Left ventricle myocardium inferior (tissue), 1 donor: ENCODE measurements at places on chromosomes 11 and 22. TPM values are rescaled to one million over a fixed set of nuclear protein-coding genes. Genes with fewer than 3 reads are reported as not detected.

- DNase-seq, result no peak
- peak overlapping the region; percentile 61 for H3K27ac ChIP-seq
- no peak overlapping the region for H3K4me3 ChIP-seq
- H3K4me1 ChIP-seq, result peaks cover 69% of the 10 kb centered on the region
Measured at GRCh38 chr11:17163736-17164135, 44.0 kb downstream of the PIK3C2A start.

DNA sequence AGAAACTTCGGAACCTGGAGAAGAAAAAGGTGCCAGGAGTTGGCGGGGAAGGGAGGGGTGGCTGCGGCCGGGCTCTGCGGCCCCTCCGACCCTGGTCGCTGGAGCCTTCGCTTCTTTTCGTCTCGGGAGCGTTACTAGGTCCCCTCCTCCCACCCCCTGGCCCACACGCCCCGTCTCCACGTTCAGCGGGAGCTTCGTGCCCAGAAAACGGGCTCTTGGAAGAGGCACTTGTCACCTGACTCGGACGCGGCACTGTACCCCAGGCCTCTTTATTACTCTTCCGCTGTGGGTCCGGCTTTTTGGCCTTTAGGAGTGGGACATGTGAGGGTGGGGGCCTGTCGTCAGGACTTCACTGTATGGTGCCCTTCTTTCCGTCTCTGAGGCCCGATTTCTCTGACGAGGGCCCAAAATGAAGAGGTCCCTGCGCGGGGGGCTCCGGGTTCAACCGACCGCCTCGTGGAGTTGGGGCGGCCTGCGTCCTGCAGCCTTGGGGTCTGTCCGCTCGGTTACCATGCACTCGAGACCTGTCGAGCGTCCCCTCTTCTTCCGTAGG lies 1.2 kb downstream of the CAPRIN1 start:
- peak; percentile 21 for DNase-seq
- H3K36me3 ChIP-seq, result peaks cover 11% of the 10 kb centered on the region
- peak overlapping the region; percentile 92 for H3K4me3 ChIP-seq
- H3K4me1 ChIP-seq, result peaks cover 66% of the 10 kb centered on the region

GRCh38 chr11:87712802-87713202 lies 462.4 kb downstream of the RAB38 start:
- H3K27ac ChIP-seq, result no peak overlapping the region
- no peak for DNase-seq
- H3K4me3 ChIP-seq, result no peak overlapping the region
- no peaks in the 10 kb centered on the region for H3K27me3 ChIP-seq
- H3K36me3 ChIP-seq, result no peaks in the 10 kb centered on the region
- no peaks in the 10 kb centered on the region for H3K4me1 ChIP-seq

- H3K4me1 ChIP-seq, result peaks cover 11% of the 10 kb centered on the region
- H3K27ac ChIP-seq, result no peak overlapping the region
- DNase-seq, result no peak
- no peak overlapping the region for H3K4me3 ChIP-seq
- no peaks in the 10 kb centered on the region for H3K27me3 ChIP-seq
- H3K36me3 ChIP-seq, result peaks cover 57% of the 10 kb centered on the region
Measured at GRCh38 chr11:119179983-119180382, 5.3 kb upstream of the NHERF4 start.

DNA sequence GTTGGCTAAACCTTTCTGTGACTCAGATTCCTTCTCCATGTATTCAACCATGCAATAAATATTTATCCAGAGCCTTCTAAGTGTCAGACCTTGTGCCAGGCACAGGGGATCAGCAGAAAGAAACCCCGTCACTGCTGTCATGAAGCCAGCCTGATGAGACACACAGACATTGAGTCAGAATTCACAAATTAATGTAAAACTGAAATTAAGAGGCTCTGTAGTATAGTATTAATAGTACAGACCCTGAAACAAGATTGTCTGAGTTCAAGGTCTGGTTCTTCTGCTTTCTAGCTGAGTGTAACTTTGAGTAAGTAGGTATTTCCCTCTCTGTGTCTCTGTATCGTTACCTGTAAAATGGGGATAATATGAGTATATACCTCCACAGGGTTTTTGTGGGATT lies 46.9 kb downstream of the ME3 start:
- H3K27me3 ChIP-seq, result no peaks in the 10 kb centered on the region
- peaks cover 100% of the 10 kb centered on the region for H3K4me1 ChIP-seq
- H3K36me3 ChIP-seq, result no peaks in the 10 kb centered on the region

DNA sequence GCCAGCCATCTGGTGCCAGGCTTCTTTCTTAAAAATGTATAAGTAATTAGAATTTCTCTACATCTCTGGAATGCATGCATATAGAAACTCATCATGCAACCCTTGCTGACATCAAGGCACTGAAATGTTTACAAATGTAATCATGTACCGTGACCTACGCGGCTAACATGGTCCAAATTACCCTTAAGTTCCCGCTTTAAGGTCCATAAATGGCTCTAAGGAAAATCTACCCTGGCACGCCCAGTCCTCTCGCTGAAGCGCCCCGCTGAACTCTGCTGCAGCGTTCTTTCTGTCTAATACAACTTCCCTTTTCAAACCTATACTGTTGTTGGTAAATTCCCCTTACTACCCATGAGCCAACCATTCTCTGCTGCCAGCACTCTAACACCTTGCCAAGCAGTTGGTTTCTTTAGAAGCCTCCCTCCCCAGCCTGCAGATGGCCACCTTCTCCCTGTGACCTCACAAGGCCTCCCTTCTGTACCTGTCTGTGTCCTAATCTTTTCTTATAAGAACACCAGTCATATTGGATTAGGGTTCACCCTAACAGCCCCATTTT lies 13.5 kb upstream of the HMOX1 start:
- H3K36me3 ChIP-seq, result no peaks in the 10 kb centered on the region
- peaks cover 20% of the 10 kb centered on the region for H3K4me1 ChIP-seq
- H3K4me3 ChIP-seq, result no peak overlapping the region
- H3K27ac ChIP-seq, result no peak overlapping the region
- H3K27me3 ChIP-seq, result no peaks in the 10 kb centered on the region

DNA sequence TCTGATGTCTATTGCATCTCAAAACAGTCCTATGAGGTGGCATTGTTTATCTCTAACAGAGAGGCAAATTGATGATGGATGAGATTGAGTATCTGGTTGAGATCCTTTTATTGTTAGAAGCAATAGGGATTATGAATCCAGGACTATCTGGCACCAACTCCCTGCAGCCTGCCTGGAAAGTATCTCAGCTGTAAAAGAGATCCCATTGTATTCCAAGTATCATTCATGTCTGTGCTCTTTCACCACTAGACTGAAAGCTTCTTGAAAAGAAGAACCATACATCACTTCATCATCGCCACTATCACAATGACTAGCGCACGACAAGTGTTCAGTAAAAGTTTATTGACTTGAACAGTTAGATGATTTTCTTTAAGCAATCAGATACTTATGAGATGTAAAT lies 41.9 kb upstream of the PCF11 start:
- no peaks in the 10 kb centered on the region for H3K36me3 ChIP-seq
- H3K4me1 ChIP-seq, result peaks cover 13% of the 10 kb centered on the region
- H3K27me3 ChIP-seq, result no peaks in the 10 kb centered on the region
- H3K27ac ChIP-seq, result no peak overlapping the region
- DNase-seq, result no peak
- H3K4me3 ChIP-seq, result no peak overlapping the region

GRCh38 chr11:104467404-104467803 lies 303.5 kb upstream of the PDGFD start:
- H3K27ac ChIP-seq, result no peak overlapping the region
- H3K36me3 ChIP-seq, result no peaks in the 10 kb centered on the region
- H3K27me3 ChIP-seq, result no peaks in the 10 kb centered on the region
- DNase-seq, result no peak
- no peak overlapping the region for H3K4me3 ChIP-seq
- no peaks in the 10 kb centered on the region for H3K4me1 ChIP-seq

DNA sequence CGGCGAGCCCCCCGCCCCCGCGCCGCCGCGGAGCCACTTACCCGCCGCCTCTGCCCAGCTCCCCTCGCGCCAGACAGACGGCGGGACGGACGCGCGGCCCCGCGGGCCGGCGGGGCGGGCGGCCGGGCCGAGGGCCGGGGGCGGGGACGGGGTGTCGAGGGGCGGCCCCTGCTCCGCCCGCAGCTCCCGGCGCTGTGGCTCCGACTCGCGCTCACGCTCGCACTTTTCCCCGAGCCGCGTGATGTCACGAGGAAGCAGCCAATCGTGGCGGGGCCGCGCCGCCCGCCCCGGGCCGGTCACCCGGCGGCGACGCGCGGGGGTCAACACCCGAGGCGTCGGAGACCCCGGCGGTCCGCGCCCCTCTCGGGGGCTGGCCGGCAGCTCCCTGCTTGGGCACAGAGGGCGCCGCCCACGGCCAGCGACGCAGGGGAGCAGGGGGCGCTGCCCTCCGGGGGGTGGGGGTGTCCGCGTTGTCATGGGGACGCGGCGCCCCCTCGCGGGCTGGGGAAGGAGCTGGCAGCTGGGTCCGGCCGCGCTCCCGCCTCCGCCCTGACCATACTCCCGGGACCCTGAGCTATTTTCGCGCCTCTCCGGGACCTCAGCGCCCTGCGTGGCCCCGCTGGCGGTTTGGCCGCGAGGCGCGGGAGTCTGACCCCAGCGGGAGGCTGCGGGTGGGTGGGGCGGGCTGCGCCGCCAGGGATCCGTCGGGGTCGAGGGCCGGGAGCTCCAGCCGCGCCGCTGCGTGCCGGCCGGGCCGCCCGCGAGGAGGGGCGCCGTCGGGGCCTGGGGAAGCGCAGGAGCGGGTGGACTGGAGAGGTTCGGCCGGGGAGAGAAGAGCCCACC lies at the start of gene CHRM4:
CHRM4 (minus strand) TSS at position 199 of the 843 bp plus-strand sequence. CDS start 5,219 bp downstream, outside the sequence.
- H3K27me3 ChIP-seq, result peaks cover 57% of the 10 kb centered on the region
- peak within 1 kb of the TSS; percentile 63 for H3K4me3 ChIP-seq
- no peak for DNase-seq
- no peak within 1 kb of the TSS for H3K27ac ChIP-seq
- H3K36me3 ChIP-seq, result peaks cover 11% of the 10 kb centered on the region
- H3K4me1 ChIP-seq, result peaks cover 44% of the 10 kb centered on the region

Gene MSANTD2
- 2.7 TPM for total RNA-seq

Gene HTR3A
- not detected for total RNA-seq

- peaks cover 51% of the 10 kb centered on the region for H3K27me3 ChIP-seq
- no peaks in the 10 kb centered on the region for H3K4me1 ChIP-seq
- no peak overlapping the region for H3K4me3 ChIP-seq
- no peak for DNase-seq
- H3K36me3 ChIP-seq, result no peaks in the 10 kb centered on the region
Measured at GRCh38 chr22:48331691-48332220, 1495.9 kb downstream of the BRD1 start.

DNA sequence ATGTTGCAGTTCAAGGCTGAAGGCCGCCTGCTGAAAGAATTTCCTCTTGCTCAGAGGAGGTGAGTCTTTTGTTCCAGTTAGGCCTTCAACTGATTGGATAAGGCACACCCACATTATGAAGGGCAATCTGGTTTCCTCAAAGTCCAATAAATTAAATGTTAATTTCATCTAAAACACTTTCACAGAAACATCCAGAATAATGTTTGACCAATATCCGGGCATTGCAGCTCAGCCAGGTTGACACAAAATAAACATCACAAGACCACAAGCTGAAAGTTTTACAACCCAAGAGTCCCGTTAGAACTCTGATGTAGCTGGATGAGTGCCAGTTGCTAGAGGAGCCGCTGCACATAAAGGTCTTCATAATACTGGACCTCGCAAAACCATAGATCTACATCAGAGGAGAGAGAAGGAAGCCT lies 64.9 kb upstream of the EED start:
- H3K27me3 ChIP-seq, result no peaks in the 10 kb centered on the region
- H3K36me3 ChIP-seq, result no peaks in the 10 kb centered on the region
- peaks cover 68% of the 10 kb centered on the region for H3K4me1 ChIP-seq
- no peak for DNase-seq

Gene MIOX
- not detected for total RNA-seq

Gene SLC17A6
- not detected for total RNA-seq

Gene ANKK1
- total RNA-seq, result not detected

DNA sequence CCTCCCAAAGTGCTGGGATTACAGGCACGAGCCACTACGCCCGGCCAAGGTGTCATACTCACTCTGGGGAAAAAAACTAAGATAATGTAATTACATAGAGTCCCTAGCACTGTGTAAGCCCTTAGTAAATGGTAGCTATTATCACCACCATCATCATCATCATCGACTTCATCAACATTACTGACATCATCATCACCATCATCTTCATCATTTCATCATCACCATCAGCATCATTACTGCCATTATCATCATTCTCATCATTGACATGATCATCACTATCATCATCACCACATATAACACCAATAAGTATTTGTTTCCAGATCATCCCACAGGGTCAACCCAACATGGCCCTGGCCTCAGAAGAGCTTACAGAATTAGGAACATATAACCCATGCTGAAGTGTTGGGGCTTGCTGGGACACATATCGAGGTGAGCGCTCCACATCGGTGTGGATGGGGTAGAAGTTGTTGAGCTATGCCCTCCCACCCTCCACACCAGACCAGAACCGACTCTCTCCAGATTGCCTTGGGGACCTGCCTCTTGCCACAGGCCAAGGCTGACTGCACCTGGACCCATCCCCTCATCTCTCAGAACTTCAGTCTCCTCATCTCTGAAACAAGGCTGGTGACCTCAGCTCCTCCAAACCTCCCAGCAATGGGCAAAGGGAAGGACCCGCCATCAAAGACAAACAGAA lies 14.7 kb upstream of the CD5 start:
- no peaks in the 10 kb centered on the region for H3K36me3 ChIP-seq
- H3K4me3 ChIP-seq, result no peak overlapping the region
- DNase-seq, result no peak
- H3K27ac ChIP-seq, result no peak overlapping the region
- peaks cover 3% of the 10 kb centered on the region for H3K27me3 ChIP-seq

GRCh38 chr11:103633819-103634590 lies 402.4 kb upstream of the DDI1 start:
- DNase-seq, result no peak
- H3K4me1 ChIP-seq, result no peaks in the 10 kb centered on the region
- no peak overlapping the region for H3K4me3 ChIP-seq

DNA sequence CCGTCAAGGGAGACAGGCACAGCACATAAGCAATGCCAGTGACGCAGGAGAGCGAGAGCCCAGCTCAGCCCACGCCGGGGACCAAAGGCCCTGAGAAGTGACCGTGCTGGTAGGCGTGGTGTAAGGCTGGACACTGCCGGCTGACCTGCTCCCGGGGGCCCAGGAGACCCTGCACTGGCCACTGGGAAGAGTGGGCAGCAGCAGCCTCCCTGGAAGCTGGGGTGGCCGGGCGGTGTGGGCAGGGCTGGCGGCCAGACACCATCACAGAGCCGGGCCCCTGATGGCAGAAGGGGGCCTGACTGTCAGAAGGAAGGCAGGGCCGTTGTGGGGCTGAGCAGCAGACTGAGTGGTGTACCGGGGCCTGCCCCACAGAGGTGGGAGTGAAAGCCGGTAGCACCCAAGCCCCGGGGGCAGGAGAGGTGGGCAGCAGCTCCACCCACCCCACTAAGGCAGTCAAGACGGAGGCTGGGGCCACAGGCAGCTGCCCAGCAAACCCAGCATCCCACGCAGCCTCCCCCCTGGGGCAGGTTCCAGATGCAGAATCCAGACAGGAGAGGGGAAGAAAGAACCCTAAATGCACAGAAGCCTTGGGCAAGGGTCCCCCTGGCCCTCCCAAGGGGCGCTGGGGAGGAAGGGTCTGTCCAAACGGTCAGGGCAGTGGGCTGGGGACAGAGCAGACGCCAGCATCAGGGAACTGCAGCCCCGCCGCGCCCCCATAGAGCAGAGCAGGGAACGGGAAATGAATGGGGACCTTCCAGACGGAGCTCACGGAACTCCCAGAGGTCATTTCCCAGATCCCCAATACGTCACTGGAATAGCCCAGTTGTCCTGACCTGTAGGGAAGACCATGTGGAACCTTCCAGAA lies 205.2 kb downstream of the BRD1 start:
- DNase-seq, result no peak
- no peaks in the 10 kb centered on the region for H3K4me1 ChIP-seq
- H3K36me3 ChIP-seq, result no peaks in the 10 kb centered on the region
- H3K27me3 ChIP-seq, result peaks cover 52% of the 10 kb centered on the region
- no peak overlapping the region for H3K27ac ChIP-seq

Gene GTSE1
- total RNA-seq, result 0.25 TPM
